Lower lobe of right lung (tissue), 2 donors: ENCODE measurements at places on chromosomes 6 and 20.
A peak's percentile ranks its signal among the peaks of the same experiment; 100 is the strongest.

- no peaks in the 10 kb centered on the region for H3K27me3 ChIP-seq
- no peak overlapping the region for H3K4me3 ChIP-seq
- peaks cover 87% of the 10 kb centered on the region for H3K36me3 ChIP-seq
- H3K27ac ChIP-seq = no peak overlapping the region
- peaks cover 21% of the 10 kb centered on the region for H3K4me1 ChIP-seq
- no peak for DNase-seq
Measured at GRCh38 chr6:158627940-158628211, 16.7 kb downstream of the DYNLT1 start.

- DNase-seq = no peak
- H3K36me3 ChIP-seq = no peaks in the 10 kb centered on the region
- peak overlapping the region; percentile 27 for H3K4me3 ChIP-seq
- H3K27ac ChIP-seq = peak overlapping the region; percentile 71
Measured at GRCh38 chr6:143743301-143744166, 65.8 kb downstream of the PHACTR2 start.

- no peak overlapping the region for H3K27ac ChIP-seq
- no peak for DNase-seq
- H3K27me3 ChIP-seq = no peaks in the 10 kb centered on the region
- H3K36me3 ChIP-seq = no peaks in the 10 kb centered on the region
- no peak overlapping the region for H3K4me3 ChIP-seq
Measured at GRCh38 chr6:128327890-128328289, 192.5 kb downstream of the PTPRK start.

GRCh38 chr20:44646641-44647274 is 4.7 kb downstream of the ADA start:
- no peak for DNase-seq
- peaks cover 66% of the 10 kb centered on the region for H3K4me1 ChIP-seq

GRCh38 chr20:50678169-50678898 is 13.0 kb downstream of the RIPOR3 start:
- no peak for DNase-seq
- H3K27ac ChIP-seq = no peak overlapping the region
- H3K4me3 ChIP-seq = no peak overlapping the region
- H3K4me1 ChIP-seq = no peaks in the 10 kb centered on the region
- H3K36me3 ChIP-seq = no peaks in the 10 kb centered on the region

DNA sequence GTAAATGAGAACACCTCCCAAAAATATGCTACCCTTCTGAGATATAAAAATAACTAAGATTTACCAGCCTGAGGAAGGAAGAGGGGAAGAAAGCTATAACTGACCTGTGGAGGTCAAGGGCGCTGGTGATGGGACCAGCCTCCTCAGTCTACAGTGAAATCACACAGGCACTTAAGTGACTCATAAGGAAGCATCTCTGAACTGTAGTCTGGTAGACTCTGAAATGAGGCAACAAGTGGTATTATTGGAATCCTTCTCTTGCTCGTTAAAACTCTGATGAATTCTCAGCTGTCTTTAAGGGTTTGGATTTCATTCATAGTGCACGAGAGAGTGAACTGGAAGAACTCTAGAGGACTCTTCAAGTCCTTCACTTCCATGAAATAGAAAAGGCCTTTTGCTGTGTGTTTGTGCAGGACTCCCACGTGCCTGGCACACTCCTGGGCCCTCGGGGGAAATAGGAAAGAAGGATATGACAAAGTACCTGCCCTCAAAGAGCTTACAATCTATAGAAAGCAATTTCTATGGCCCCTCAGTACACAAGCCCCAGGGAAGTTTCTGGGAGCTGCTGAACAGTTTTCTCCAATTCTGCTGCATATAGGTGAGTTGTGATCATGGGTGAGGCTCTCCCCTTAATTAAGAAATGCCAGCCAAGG is 231.8 kb upstream of the RREB1 start:
- no peaks in the 10 kb centered on the region for H3K27me3 ChIP-seq
- H3K4me3 ChIP-seq = no peak overlapping the region
- peaks cover 5% of the 10 kb centered on the region for H3K4me1 ChIP-seq
- peak overlapping the region; percentile 15 for H3K27ac ChIP-seq
- no peaks in the 10 kb centered on the region for H3K36me3 ChIP-seq
- DNase-seq = no peak

- H3K27ac ChIP-seq = no peak overlapping the region
- H3K4me3 ChIP-seq = no peak overlapping the region
- H3K36me3 ChIP-seq = no peaks in the 10 kb centered on the region
- H3K4me1 ChIP-seq = no peaks in the 10 kb centered on the region
- H3K27me3 ChIP-seq = no peaks in the 10 kb centered on the region
Measured at GRCh38 chr6:161561908-161562307, 288.0 kb upstream of the AGPAT4 start.

DNA sequence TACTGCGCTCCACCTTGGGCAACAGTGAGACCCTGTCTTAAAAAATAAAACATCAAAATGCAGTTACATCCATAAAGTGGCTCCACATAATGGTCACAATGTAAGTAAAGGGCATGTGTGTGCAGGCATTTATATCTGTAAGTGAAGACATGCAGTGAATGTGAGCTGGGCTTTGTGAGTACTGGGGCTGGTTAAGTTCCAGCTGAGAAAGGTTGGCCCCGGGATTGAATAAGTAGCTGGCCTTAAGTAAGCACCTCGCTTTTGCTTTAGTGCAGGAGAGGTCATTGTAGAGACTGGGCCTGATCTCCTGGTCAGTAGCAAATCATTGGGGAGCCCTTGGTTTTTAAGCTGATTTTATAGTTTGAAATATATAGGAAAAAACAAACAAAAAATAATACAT is 8.0 kb downstream of the QKI start:
- H3K27me3 ChIP-seq = no peaks in the 10 kb centered on the region
- no peaks in the 10 kb centered on the region for H3K36me3 ChIP-seq
- no peak overlapping the region for H3K4me3 ChIP-seq
- no peak overlapping the region for H3K27ac ChIP-seq

GRCh38 chr20:38202153-38202981 is 37.3 kb upstream of the TGM2 start:
- no peaks in the 10 kb centered on the region for H3K36me3 ChIP-seq
- no peak for DNase-seq
- peaks cover 4% of the 10 kb centered on the region for H3K4me1 ChIP-seq
- no peak overlapping the region for H3K27ac ChIP-seq

- DNase-seq = no peak
- H3K4me1 ChIP-seq = no peaks in the 10 kb centered on the region
- peak overlapping the region; percentile 10 for H3K4me3 ChIP-seq
Measured at GRCh38 chr20:4776079-4776630, 54.4 kb downstream of the PRND start.

DNA sequence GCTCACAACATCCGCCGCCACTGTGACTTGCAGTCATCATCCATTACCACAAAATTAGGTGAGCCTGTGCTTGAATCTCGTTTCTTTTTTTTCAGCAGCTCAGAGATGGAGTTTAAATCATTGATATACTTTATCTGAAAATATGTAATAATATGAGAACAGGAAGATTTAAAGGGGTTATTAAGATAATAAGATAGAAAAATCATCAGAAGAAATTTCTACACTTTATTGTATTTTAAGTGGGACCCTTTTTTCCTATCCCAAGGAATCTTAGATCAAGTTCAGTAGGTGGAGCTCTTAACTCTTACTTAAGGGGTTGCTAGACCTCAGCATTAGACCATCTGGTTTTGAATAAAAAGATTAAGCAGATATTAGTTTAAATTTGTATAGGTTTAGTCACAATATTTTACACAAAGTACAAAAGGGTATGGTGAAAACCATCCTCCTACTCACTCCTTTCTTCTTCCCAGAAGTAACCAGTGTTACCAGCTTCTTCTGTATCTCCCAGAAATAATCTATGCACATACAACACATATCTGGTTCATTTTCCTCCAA is 9.4 kb upstream of the NCOA7 start:
- H3K27ac ChIP-seq = peak overlapping the region; percentile 95
- no peaks in the 10 kb centered on the region for H3K36me3 ChIP-seq
- H3K4me3 ChIP-seq = peak overlapping the region; percentile 66
- no peaks in the 10 kb centered on the region for H3K27me3 ChIP-seq

DNA sequence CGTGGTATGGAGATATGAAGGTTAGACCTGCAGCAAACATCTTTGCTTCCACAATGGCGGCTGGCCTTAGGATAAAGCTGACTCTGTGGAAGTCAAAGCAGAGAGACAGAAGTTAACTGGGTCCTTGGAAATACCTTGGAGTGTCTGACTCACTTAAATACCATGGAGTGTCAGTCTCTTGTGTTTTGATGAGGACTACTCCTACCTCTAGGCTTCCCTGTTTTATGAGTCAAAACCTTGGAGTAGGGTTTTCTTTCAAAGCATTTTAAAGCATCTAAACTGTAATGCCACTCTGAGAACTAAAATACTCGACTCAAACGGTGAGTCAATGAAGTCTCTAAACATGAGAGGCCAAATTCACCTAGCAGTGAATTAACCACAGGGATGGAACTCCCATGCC is 329.1 kb downstream of the SAMD5 start:
- no peak overlapping the region for H3K4me3 ChIP-seq
- no peaks in the 10 kb centered on the region for H3K27me3 ChIP-seq
- no peaks in the 10 kb centered on the region for H3K36me3 ChIP-seq

GRCh38 chr6:24183584-24183983 is 57.6 kb downstream of the NRSN1 start:
- H3K4me3 ChIP-seq = no peak overlapping the region
- H3K27ac ChIP-seq = no peak overlapping the region
- no peak for DNase-seq
- no peaks in the 10 kb centered on the region for H3K36me3 ChIP-seq
- no peaks in the 10 kb centered on the region for H3K4me1 ChIP-seq

- H3K27me3 ChIP-seq = no peaks in the 10 kb centered on the region
- H3K27ac ChIP-seq = no peak overlapping the region
- peaks cover 8% of the 10 kb centered on the region for H3K36me3 ChIP-seq
- no peaks in the 10 kb centered on the region for H3K4me1 ChIP-seq
- H3K4me3 ChIP-seq = no peak overlapping the region
Measured at GRCh38 chr6:144722925-144723324, 437.8 kb downstream of the UTRN start.

- DNase-seq = peak; percentile 59
- no peak overlapping the region for H3K4me3 ChIP-seq
Measured at GRCh38 chr6:33696548-33697518, 14.7 kb downstream of the UQCC2 start.

- DNase-seq = no peak
- H3K36me3 ChIP-seq = no peaks in the 10 kb centered on the region
- H3K27me3 ChIP-seq = no peaks in the 10 kb centered on the region
- no peak overlapping the region for H3K27ac ChIP-seq
- H3K4me3 ChIP-seq = no peak overlapping the region
Measured at GRCh38 chr6:145017516-145017915, 717.8 kb downstream of the EPM2A start.

DNA sequence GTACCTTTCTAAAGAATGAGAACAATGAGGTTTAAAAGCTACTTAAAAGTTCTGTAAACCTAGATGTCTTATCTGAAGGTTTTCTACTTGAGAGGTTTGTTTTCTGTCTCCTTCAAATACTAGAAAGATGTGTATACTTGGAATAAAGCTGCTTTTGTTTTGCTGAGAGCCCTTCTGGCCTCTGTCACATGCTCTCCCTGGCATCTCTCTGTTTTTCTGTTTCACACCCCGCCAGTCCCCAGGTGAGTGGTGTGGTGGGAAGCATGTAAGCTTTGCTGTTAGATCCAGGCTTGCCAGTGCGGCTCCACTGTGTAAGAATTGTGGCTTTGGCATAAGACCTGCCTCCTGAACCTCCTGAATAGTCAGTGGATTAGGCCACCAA is 56.8 kb downstream of the SNX9 start:
- H3K36me3 ChIP-seq = peaks cover 37% of the 10 kb centered on the region
- DNase-seq = peak; percentile 52
- no peak overlapping the region for H3K4me3 ChIP-seq
- H3K4me1 ChIP-seq = peaks cover 26% of the 10 kb centered on the region
- no peak overlapping the region for H3K27ac ChIP-seq

DNA sequence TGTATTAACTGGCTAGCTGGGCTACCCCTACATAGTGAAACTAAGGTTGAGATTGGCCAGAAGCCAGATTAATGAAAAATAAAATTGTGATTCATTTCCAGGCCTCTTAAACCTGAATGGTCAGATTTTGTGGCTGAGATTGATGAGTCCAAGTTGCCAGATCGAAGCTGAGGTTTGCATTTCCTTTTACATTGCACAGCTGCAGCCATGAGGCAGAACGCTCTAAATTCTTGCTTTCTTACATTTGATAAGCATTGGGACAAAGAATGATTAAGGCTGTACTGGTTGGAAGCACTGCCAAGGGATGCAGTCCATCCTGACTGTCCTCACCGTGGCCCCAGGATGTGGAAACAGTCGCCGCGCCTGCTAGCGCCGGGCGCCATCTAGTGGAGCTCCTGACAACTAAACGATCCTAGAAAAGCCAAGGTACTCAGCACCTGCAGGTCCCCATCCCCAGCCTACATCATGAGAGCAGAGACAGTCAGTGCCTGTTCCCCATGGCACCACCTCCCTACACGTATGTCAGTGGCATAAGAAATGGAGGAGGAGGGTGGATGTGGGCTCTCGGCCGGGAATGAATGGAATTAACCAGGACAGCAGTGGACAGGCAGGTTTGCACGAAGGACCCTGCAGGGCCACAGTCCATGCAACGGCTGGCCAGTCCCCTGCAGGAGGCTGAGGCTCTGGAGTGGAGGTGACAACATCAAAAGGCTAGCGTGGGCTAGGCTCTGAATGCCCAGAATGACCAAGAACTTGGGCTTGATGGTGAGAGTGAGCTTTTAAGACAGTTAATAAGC is 19.0 kb downstream of the PXDC1 start:
- no peak overlapping the region for H3K27ac ChIP-seq
- peak; percentile 82 for DNase-seq
- H3K27me3 ChIP-seq = no peaks in the 10 kb centered on the region
- no peak overlapping the region for H3K4me3 ChIP-seq

GRCh38 chr6:157157258-157157657 is 166.1 kb downstream of the TMEM242 start:
- peaks cover 22% of the 10 kb centered on the region for H3K36me3 ChIP-seq
- H3K4me1 ChIP-seq = no peaks in the 10 kb centered on the region
- H3K27me3 ChIP-seq = no peaks in the 10 kb centered on the region
- no peak for DNase-seq

DNA sequence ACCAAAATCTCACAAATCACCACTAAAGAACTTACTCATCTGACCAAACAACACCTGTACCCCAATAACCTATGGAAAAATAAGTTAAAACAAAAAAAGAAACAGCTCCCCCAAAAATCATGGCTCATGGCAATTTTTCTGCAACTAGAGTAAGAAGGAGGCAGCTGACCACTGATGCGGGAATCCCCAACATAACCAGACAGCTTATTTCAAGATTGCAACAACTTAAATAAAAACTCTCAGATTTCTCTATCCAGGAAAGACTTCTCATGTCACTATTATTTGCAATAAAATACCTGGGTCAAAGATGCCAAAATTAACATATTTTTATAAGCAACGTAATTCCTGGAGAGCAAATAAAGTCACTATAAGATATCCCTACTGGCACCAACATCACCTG is 128.1 kb upstream of the LY86 start:
- no peak overlapping the region for H3K4me3 ChIP-seq
- DNase-seq = no peak
- H3K27ac ChIP-seq = no peak overlapping the region
- H3K27me3 ChIP-seq = no peaks in the 10 kb centered on the region
- H3K36me3 ChIP-seq = no peaks in the 10 kb centered on the region

DNA sequence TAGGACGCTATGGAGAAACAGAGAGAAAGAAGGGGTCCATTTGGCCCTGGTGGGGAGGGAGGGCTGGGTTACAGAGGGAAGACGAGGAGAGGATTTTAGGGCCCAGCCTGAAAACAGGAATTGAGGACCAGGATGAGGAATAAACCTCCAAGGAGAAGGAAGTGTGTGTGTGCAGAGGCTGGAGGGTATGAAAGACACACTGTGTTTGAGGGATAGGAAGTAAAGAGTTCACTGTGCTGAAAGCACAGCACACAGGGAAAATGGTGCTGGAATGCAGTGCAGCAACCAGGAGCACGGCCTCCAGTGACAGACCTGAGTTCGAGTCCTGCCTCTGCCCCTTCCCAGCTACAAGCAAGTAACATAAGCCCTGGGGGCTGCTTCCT is 7.8 kb downstream of the MBOAT1 start:
- H3K27ac ChIP-seq = no peak overlapping the region
- no peak overlapping the region for H3K4me3 ChIP-seq
- H3K4me1 ChIP-seq = peaks cover 62% of the 10 kb centered on the region
- H3K27me3 ChIP-seq = no peaks in the 10 kb centered on the region
